ENCODE measurements at places on chromosomes 4 and X.

- no peak for DNase-seq
These were observed 43.8 kb upstream of the CPEB2 start for GRCh38 chr4:14958436-14958835.

GRCh38 chr4:45946699-45947098 is 177.2 kb downstream of the GABRG1 start:
- no peak for DNase-seq

- no peak for DNase-seq
These were observed 1456.1 kb upstream of the IGFBP7 start for GRCh38 chr4:58566260-58566659.

DNA sequence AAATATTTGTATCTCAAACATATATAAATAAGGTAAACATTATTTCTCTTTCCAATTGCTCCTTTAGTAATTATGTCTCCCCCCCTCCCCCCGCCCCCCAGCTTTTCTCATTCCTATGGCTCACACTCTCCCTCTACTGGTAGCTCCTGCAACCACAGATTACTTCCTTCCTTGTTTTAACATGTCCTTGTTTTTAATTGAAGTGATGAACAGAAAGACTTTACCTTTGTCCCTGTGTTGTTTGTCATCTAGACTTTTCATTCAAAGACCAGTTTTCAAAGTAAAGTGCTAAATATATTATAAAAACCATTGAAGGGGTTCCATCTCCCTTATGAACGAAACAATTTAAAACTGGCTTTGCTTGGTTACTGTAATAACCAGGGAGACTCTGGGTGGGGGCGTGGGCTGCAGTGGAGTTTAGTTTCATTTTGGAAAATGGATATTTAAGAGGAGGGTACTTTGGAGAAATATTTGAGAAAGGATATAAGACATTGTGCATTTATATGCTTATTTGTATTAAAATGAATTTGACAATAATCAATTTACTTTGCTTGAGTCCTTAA is 352.9 kb downstream of the RAPGEF2 start:
- peak; percentile 33 for DNase-seq

- DNase-seq = no peak
These were observed 257.1 kb upstream of the RPS6KA3 start for GRCh38 chrX:20523626-20524312.

GRCh38 chrX:71432733-71433132 is 66.6 kb downstream of the TAF1 start:
- DNase-seq = no peak

GRCh38 chr4:138199568-138200235 is 42.4 kb downstream of the SLC7A11 start:
- DNase-seq = no peak

- peak; percentile 94 for DNase-seq
These were observed at the start of gene BEX5 for GRCh38 chrX:102155806-102156179. TSS of gene BEX5 (minus strand) at chrX:102155977. CDS start at chrX:102154265, 1,712 bp downstream.

DNA sequence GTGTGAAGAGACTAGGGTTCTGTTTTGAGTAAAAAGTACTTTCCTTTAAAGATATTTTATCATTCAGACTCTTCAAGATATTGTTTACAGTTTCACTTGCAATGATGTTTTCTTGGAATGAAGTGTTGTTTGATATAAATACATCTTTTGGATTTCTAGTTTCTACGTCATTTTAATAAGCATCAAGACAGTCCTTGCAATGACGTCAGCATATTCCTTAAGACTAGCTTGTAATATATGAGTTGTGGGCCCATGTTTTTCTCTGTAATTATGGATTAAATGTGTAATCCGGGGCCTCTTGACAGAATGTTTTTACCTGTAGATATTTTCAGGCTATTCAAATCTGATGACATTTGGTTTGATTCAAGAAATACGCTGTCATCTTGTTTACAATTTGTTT is 66.1 kb downstream of the RBMX2 start:
- no peak for DNase-seq

DNA sequence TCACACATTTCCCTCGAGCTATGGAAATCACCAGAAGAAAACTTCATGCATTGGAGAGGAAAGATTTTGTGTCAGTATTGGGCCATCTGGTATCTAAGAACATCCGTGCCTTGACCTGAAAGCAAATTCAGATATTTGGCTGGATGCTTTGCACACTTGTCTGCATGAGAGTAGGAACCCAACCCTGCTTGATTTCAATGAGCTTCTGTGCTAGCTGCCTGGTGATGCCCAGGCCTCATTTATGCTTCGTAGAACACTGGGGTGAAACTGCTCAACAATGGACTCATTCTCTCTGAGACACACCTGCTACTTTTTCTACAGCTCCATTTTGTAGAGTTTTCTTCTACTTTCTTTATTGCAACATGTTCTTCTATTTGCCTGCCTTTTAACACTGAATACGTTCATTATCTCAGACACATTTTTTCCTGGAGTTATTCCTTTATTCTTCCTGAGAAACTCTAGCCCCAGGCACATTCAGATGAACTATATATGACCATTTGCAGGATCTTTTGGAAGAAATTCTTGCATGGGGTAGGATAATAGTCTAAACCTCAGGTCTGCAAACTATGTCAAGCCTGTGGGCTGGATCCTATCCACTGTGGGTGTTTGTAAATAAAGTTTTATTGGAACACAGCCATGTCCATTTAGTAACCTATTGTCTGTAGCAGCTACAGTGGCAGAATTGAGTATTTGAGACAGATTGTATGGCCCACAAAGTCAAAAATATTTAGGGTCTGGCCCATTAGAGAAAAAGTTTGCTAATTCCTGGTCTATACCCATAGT is 83.8 kb upstream of the CLCN4 start:
- no peak for DNase-seq

DNA sequence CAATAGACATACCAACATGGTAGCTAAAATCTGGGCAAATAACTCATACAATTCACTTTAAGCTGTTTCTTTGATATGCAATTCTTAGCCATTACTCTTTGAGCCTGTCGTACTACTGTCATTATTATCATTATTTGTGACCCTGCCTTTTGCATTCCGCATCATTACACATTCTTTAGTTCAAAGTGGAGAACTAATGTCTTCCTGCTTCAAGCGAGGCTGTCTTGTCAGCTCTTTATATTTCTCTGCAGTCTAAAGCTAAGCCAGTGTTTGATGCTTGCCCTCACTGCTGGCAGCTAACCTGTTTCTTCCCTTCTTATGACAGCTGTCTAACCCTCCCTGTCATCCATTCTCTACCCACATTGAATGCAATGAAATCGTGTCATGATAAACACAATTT is 186.8 kb downstream of the FAT4 start:
- peak; percentile 94 for DNase-seq

GRCh38 chrX:105533951-105534350 is 288.4 kb upstream of the NRK start:
- no peak for DNase-seq

GRCh38 chr4:52019936-52020657 is at the start of gene LRRC66:
TSS of gene LRRC66 (minus strand) at chr4:52020363. CDS start at chr4:52017613, 2,750 bp downstream.
- DNase-seq = no peak

DNA sequence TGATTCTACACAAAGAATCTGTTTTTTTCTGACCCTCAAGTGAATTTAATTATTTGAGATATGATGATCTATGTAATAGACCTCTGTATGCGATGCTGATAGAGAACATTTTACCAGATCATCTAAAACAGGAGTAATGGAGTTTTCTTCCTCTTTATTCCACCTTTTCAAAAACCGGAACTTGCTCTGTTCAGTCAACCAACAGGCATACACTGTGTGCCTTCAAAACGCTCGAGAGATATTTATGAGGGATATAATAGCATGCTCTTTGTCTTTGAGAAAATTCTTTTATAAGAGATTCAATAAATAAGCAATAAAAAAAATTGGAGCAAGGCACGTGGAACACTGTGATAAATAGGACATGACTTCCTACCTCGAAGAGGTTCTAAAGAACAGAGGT is 2.0 kb downstream of the NYX start:
- no peak for DNase-seq

DNA sequence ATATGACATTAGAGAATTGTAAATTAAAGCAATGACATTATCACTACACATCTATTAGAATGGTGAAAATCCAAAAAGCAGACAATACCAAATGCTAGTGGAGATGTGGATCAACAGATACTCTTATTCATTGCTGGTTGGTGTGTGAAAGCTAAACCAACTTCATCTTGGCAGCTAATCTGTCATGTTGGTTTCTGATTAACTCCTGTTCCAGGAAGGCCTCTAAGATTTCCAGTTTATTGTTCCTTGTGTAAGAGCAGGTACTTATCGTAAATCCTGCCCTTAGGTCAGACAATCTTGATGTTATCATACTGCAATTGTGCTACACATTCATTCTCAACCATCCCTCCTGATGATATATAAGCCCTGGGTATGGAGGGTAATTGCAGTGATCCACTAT is 809.0 kb upstream of the DIAPH2 start:
- no peak for DNase-seq

DNA sequence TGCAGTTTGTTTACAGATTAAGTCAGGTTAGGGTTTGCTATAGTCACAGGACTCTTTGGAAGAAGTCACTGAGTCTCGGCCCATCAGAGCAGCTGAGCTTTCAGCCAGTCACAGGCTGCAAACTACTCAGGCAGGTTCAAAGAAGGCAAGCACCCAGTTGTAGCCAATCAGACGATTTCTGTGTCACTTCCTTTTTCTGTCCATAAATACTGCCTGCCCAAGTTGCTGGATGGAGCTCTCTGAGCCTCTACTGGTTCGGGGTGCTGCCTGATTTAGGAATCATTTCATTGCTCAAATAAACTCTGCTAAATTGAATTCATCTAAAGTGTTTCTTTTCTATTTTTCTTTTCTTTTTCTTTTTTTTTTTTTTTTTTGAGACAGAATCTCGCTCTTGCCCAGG is 7.3 kb upstream of the SH3BP2 start:
- DNase-seq = no peak

GRCh38 chrX:24498975-24499374 is 33.9 kb downstream of the PDK3 start:
- DNase-seq = peak; percentile 27

DNA sequence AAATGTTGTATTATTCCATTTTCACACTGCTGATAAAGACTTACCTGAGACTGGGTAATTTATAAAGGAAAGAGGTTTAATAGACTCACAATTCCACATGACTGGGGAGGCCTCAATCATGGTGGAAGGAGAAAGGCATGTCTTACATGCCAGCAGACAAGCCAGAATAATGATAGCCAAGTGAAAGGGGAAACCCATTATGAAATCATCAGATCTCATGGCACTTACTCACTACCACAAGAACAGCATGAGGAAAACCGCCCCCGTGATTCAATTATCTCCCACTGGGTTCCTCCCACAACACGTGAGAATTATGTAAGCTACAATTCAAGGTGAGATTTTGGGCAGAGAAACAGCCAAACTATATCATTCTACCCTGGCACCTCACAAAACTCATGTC is 2535.1 kb downstream of the ARAP2 start:
- DNase-seq = no peak

DNA sequence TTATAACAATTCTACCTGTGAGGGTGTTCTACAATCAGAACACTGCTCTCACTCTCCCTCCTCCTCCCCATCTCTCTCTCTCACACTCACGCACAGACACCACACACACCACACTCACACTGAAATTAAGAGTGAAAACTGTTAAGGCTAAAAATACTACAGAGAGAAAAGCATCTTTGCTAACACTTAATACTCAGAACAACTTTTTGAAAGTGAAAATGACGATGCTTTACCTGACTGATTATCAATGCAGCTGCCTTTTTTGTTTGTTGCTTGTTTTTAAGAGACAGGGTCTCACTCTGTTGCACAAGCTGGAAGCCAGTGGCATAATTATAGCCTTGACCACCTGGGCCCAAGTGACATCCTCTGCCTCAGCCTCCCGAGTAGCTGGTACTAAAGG is 222.4 kb downstream of the APBB2 start:
- DNase-seq = no peak

DNA sequence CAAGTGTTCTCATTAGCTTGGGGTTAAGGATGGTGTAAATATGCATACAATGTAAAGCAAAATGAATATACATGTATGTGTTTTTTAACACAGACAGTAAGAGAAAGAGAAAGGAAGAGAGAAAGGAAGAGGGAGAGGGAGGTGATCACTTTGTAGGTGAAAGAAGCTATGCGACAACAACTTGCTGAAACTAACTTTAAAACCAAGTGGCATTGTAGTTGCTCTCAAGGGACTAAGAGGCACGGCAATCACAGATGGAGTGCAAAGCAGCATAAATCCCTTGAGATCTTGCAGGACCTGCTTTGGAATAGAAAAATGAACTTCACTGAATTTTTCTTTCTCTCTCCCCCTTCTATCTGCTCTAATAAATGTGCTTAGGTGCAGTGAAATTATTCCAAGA is 1665.0 kb upstream of the TENM3 start:
- no peak for DNase-seq
